ENCODE measurements at places on chromosomes 11 and 22.

DNA sequence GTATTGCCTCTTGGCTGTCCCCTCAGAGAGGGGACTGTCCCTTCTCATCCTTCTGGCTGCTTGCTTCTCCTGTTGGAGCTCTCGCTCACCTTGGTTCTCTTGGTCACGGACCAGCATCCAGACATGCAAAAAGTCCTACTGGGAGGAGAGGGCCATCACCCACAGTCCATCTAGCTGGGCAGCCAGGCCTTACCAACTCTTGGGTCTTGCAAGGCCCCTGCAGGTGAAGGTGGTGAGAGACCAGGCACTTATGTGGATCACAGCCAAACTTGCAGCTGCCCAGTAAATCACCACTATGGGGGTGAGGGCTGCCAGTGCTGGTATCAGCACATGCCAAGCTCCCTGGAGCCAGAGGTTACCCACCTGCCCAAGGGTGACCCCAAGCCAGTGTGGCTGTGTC is 36.3 kb downstream of the KCNQ1OT1 start:
- DNase-seq = no peak

GRCh38 chr11:73192272-73192671 is 25.8 kb upstream of the P2RY2 start:
- DNase-seq = no peak

DNA sequence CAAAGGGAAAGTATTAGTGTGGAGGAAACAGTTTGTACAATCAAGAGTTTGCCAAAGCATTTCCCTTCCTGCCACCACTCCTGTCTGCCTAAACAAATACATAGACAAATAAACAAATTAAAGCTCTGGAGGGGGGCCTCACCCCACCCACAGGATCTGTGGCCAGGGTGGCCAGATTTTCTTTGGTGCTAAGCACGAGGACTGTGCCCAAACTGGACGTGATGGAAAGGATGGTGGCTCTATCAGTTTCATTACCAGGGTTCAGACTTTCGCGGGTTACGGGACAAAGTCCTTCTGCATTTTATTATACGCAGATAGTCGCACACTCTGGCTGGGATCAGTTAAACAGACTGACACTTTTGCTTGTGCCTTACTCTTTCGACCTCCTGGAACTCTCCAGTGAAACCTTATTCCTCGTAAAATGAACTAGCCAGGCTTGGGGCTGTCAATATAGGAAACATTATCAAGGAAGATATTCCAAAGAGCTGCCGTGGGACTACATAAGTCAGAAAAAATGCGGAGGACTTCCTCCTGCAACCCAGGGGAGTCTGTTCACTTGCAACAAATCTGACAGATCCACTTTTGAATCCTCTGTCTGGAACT is 11.2 kb downstream of the BARX2 start:
- no peak for DNase-seq

DNA sequence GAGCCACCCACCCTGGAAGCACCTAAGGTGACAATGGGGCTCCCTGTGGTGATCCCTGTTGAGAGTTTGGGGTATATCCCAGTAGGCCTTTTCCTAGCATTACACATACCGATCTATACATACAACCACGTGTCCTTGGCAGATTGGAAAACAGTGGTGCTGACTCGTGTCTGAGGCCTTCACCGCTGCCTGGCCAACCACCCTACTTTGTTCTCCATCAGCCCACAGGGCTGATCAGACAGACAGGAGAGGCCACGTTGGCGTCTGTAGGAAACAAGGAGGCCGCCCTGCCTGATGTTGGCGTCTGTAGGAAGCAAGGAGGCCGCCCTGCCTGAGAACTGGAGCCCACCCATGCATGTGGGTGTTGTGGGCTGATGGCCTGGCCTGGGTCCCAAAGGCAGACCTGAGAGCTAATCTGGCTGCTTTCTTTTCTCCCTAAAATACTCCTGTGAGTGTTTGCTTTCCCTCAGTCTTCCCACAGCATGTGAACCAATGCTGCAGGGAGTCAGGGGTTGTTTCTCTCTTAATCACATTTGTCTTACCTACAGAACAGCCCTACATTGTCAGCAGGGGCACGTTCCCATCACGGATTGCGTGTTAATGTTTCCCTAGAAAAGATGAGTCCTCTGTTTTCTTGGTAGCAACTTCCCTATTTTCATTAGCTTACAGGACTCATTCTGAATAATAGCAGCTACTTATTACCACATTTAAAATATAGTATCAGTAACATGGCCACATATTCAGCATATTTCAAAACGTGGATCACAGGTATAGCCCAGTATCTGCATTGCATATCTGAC is 57.2 kb downstream of the SBF1 start:
- DNase-seq = no peak

- no peak for DNase-seq
Measured at GRCh38 chr11:122779047-122779629, 59.2 kb upstream of the CRTAM start.

- DNase-seq = peak; percentile 8
Measured at GRCh38 chr22:21451545-21452520, 15.4 kb upstream of the TMEM191C start.

All from testis (tissue), 5 donors.